IMR-90 (cell line): ENCODE measurements at places on chromosomes 5 and 9. TPM values are rescaled to one million over a fixed set of nuclear protein-coding genes. Genes with fewer than 3 reads are reported as not detected.
A peak's percentile ranks its signal among the peaks of the same experiment; 100 is the strongest.

Gene MYOT
- total RNA-seq: not detected in 2 replicates

- no peaks in the 10 kb centered on the region for H3K36me3 ChIP-seq
- H3K27me3 ChIP-seq: no peaks in the 10 kb centered on the region
- H3K4me1 ChIP-seq: no peaks in the 10 kb centered on the region
- no peak overlapping the region for H3K27ac ChIP-seq
- no peak overlapping the region for H3K4me3 ChIP-seq
These were observed 16.7 kb downstream of the SYK start for GRCh38 chr9:90818279-90818678.

DNA sequence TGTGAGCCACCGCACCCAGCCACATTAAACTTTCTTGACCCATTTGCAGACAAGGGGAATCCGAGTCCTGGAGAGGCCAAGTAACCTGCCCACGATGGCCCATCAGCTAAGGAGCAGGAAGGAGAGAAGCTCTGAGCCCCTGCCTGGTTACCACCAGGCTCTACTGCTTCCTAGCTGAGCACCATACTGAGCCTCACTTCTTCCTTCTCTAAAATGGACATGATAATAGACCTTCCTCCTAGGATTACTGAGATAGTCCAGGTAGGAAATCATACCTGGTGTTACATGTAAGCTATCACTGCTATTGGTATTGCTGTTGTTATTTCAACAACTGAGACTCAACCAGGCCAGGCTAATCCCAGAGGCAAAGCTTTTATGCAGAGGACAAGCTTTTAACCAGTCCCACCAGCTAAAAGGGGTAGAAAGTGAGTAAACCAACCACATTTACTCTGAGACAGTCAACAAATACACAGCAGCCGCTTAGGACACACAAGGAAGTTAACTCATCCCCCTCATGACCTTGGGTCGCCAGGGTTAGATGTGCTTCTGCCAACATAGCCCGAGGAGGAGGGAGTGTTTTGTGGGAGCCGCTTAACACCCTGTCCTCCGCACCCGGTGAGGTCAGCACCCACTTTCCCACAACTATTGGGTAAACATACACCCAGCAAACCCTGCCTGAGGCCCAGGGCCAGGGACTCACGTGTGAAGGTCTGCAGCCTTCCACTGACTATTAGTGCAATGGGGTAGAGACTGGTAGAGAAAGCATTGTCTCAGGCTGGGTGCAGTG, 20.6 kb upstream of the PTGES start:
- H3K27me3 ChIP-seq: no peaks in the 10 kb centered on the region
- H3K36me3 ChIP-seq: no peaks in the 10 kb centered on the region
- no peak overlapping the region for H3K4me3 ChIP-seq
- H3K4me1 ChIP-seq: peaks cover 19% of the 10 kb centered on the region
- no peak overlapping the region for H3K27ac ChIP-seq

DNA sequence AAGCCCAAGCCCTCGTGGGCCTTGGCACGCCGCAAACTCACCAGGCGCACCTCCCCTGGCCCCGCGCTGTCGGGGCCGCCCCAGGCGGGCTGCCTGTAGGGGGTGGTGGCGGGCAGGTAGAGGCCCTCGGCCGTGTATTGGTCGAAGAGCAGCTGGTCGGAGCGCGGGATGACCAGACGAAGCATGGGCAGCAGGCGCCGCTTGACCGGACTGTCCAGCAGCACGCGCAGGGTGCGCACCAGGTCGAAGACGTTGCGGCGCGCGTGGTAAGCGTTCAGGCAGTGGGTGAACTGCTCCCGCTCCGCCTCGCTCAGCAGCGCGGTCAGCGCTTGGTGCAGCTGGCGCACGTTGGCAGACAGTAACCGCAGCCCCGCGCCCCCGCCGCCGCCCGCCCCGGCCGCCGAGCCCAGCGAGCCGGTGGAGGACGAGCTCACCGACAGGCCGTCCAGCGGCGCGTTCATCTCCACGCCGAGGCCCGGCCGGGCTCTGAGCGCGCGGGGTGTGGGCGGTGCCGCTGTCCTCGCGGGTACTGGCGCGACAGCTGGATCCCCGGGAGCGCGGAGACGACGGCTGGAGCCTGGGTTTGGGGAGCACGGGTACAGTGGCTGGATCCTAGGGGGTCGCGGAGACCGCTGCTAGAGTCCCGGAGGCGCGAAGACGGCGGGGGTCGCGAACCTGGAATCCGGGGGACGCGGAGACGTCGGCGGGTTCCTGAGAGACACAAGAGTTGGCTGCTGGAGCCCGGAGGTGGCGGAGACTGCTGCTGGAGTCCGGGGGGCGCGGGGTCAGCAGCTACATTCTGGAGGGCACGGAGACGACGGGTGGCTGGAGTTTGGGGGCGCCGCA, 709 bp downstream of the WHRN start:
- peaks cover 27% of the 10 kb centered on the region for H3K27me3 ChIP-seq
- H3K27ac ChIP-seq: no peak overlapping the region
- peaks cover 11% of the 10 kb centered on the region for H3K4me1 ChIP-seq
- no peaks in the 10 kb centered on the region for H3K36me3 ChIP-seq
- DNase-seq: peak; percentile 19

Gene TRPM3
- total RNA-seq: not detected in 2 replicates

Gene WHRN
- total RNA-seq: 0.18 and 0.28 TPM in 2 replicates

GRCh38 chr5:179407191-179408175, 62.2 kb upstream of the ADAMTS2 start:
- no peak overlapping the region for H3K4me3 ChIP-seq
- H3K36me3 ChIP-seq: no peaks in the 10 kb centered on the region
- H3K27ac ChIP-seq: no peak overlapping the region
- DNase-seq: no peak
- no peaks in the 10 kb centered on the region; the same call in 1 of the 2 replicates for H3K4me1 ChIP-seq

GRCh38 chr5:59341760-59342159, 551.8 kb downstream of the PDE4D start:
- no peaks in the 10 kb centered on the region for H3K36me3 ChIP-seq
- H3K27me3 ChIP-seq: no peaks in the 10 kb centered on the region
- H3K4me3 ChIP-seq: no peak overlapping the region
- H3K4me1 ChIP-seq: no peaks in the 10 kb centered on the region
- DNase-seq: no peak
- H3K27ac ChIP-seq: no peak overlapping the region

DNA sequence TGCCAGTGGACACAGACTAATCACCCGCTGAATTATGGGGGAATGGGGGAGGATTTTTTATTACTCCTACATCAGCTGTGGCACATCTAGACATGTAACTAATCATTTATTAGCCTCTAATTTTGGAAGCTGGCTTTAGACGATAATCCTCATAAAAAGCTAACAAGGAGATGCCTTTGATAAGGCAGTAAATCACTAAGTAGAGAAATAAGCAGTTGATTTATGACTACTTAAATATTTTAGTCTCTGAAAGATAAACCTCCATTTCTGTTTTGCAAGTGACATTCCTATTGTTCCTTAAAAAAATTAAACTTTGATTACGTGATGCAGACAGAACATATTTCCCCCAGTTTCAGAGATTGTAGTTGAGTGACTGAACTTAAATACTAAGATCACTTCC, 206.4 kb upstream of the CDKN2B start:
- peaks cover 8% of the 10 kb centered on the region for H3K4me1 ChIP-seq
- H3K27me3 ChIP-seq: no peaks in the 10 kb centered on the region
- no peak for DNase-seq
- no peaks in the 10 kb centered on the region for H3K36me3 ChIP-seq
- no peak overlapping the region for H3K4me3 ChIP-seq
- H3K27ac ChIP-seq: no peak overlapping the region

GRCh38 chr5:104800440-104801048, 1238.0 kb upstream of the NUDT12 start:
- no peak overlapping the region for H3K27ac ChIP-seq
- no peaks in the 10 kb centered on the region for H3K27me3 ChIP-seq
- H3K36me3 ChIP-seq: no peaks in the 10 kb centered on the region
- H3K4me3 ChIP-seq: no peak overlapping the region
- H3K4me1 ChIP-seq: no peaks in the 10 kb centered on the region

Gene EPB41L4B
- total RNA-seq: 0.54 and 0.56 TPM in 2 replicates

GRCh38 chr5:167050568-167051401, 1240.7 kb upstream of the WWC1 start:
- H3K27me3 ChIP-seq: no peaks in the 10 kb centered on the region
- H3K4me1 ChIP-seq: no peaks in the 10 kb centered on the region
- H3K36me3 ChIP-seq: no peaks in the 10 kb centered on the region
- no peak for DNase-seq
- no peak overlapping the region for H3K27ac ChIP-seq

Gene TMEM203
- total RNA-seq: 18.8 and 20.8 TPM in 2 replicates

Gene CDC20B
- total RNA-seq: not detected in 2 replicates

Gene LNPEP
- 27.4 and 27.5 TPM in 2 replicates for total RNA-seq

Gene TUSC1
- 2.0 and 3.1 TPM in 2 replicates for total RNA-seq

DNA sequence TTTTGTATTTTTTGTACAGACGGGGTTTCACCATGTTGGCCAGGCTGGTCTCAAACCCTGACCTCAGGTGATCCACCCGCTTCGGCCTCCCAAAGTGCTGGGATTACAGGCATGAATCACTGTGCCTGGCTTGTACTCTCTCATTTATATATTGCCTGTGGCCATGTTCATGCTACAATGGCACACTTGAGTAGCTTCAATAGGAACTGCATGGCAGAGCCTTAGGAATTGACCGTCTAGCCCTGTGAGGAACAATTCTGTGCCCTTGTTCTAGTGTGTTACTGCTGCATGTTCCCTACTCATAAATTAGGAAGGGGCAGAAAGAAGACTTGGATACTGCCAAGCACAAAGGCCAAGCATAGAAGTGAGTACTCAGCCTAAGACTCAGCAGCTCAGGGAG, 104.2 kb downstream of the LIFR start:
- no peak overlapping the region for H3K4me3 ChIP-seq
- H3K4me1 ChIP-seq: no peaks in the 10 kb centered on the region
- DNase-seq: no peak
- H3K27ac ChIP-seq: no peak overlapping the region
- H3K27me3 ChIP-seq: 0 out of 2 replicates have a peak, but pooled peaks cover 9% of the 10 kb centered on the region

DNA sequence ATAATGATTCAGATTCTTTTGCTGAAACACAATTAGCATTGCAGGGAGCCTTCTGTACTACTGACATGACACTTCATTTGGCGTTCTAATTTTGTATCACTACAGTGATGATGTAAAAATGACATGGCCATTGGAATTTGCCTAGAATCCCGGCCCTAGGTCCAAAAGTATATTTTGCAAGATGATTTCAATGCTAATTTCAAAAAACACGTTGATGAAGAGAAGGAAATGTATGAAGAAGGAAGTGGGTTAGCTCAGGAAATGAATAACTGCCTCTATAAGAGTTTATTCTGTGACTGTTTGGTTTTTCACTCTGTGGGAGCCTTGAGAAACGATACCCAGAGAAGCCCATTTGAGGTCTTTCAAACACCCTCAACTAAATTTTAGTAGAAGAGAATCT, 59.3 kb downstream of the OSTF1 start:
- DNase-seq: peak; percentile 19
- no peak overlapping the region for H3K4me3 ChIP-seq
- peaks cover 4% of the 10 kb centered on the region for H3K4me1 ChIP-seq
- H3K27me3 ChIP-seq: no peaks in the 10 kb centered on the region
- H3K27ac ChIP-seq: no peak overlapping the region

- no peak overlapping the region for H3K27ac ChIP-seq
- no peak overlapping the region for H3K4me3 ChIP-seq
- no peaks in the 10 kb centered on the region for H3K4me1 ChIP-seq
These were observed 1044.0 kb upstream of the CDH6 start for GRCh38 chr5:30149526-30149925.

Gene KIF4B
- total RNA-seq: under 0.01 TPM in 2 replicates

- no peak overlapping the region for H3K4me3 ChIP-seq
- no peak for DNase-seq
- no peaks in the 10 kb centered on the region for H3K36me3 ChIP-seq
- H3K27me3 ChIP-seq: peaks cover 35% of the 10 kb centered on the region
- peaks cover 3% of the 10 kb centered on the region; the same call in 1 of the 2 replicates for H3K4me1 ChIP-seq
- no peak overlapping the region for H3K27ac ChIP-seq
These were observed 2.5 kb downstream of the ARHGAP26 start for GRCh38 chr5:142772446-142773293.

GRCh38 chr9:84301851-84302250, 38.7 kb downstream of the SLC28A3 start:
- peaks cover 15% of the 10 kb centered on the region for H3K4me1 ChIP-seq
- H3K36me3 ChIP-seq: no peaks in the 10 kb centered on the region
- no peaks in the 10 kb centered on the region for H3K27me3 ChIP-seq
- no peak overlapping the region for H3K27ac ChIP-seq

- H3K4me1 ChIP-seq: peaks cover 5% of the 10 kb centered on the region
- H3K4me3 ChIP-seq: no peak overlapping the region
- H3K27ac ChIP-seq: no peak overlapping the region
- no peak for DNase-seq
These were observed 82.5 kb downstream of the SPRY4 start for GRCh38 chr5:142242272-142242671.

Gene NMUR2
- total RNA-seq: not detected in 2 replicates

DNA sequence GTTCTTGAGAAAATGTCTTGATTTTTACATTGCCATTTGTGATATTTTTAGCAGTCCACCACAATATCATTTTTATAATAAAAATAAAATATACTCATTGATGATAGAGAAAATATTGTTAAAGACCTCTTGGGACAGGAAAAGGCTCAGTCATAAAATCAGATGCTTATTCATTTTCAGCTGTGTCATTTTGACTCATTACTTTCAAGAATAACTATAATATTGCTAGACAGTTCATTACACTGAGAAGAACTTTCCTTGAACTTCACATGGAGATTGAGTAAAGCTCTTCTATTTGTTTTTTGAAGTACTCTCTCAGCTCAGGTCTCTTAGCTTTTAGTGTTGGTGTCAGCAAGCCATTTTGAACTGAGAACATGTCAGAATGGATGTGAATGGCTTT, 8.5 kb upstream of the MEIKIN start:
- H3K27me3 ChIP-seq: peaks cover 2% of the 10 kb centered on the region; the same call in 1 of the 2 replicates
- H3K36me3 ChIP-seq: no peaks in the 10 kb centered on the region
- H3K27ac ChIP-seq: no peak overlapping the region
- no peaks in the 10 kb centered on the region for H3K4me1 ChIP-seq

DNA sequence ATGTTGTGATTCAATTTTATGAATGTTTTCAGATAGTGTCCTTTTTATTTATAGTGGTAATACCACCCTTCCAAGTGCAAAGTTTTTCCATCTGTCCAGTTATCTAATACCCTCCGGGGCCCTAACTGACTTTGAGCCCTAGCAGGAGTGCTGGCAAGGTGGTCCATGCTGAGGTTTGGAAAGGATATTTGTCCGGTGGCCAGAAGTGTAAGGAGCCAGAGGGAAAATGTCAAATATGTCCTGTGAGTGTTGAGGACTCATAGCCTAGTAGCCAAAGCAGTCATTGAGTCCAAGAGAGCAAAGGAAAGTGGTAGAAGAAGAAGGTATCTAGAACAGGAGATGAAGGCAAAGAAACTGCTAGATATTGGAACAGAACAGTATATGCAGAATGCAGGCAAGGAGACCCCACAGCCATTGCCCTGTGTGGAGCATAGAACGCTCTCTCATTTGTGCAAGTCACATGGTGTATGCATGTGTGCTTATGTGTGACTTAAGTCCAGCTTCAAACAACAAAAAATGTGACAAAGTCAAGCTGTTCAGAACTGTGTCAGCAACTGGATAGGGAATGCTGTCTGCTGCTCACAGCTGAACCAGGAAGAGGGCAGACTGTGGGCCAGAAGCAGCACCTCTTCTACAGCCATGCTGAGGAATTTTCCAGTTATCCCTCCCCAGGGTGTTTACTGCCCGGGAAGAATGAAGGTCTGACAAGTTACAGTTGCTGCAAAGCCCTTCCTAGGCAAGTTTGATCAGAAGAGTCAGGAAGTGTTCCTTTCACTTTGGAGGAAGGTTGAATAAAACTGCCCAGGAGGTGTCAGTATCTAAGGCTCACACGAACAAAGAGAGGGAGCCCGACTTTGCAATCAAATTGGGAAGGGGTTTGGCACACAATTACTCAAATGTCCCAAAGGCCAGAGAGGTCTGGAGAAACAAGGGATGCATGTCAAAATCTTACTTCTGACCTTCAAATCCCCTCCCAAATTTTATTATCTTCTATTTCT, 463.3 kb upstream of the DMAC1 start:
- H3K36me3 ChIP-seq: no peaks in the 10 kb centered on the region
- H3K4me1 ChIP-seq: no peaks in the 10 kb centered on the region
- no peaks in the 10 kb centered on the region for H3K27me3 ChIP-seq

Gene BBLN
- 25.1 and 27.5 TPM in 2 replicates for total RNA-seq

Gene PAEP
- total RNA-seq: not detected in 2 replicates
